ENCODE measurements at places on chromosomes 5 and 9.

- DNase-seq = no peak
These were observed 98.2 kb downstream of the RORB start for GRCh38 chr9:74595286-74595685.

DNA sequence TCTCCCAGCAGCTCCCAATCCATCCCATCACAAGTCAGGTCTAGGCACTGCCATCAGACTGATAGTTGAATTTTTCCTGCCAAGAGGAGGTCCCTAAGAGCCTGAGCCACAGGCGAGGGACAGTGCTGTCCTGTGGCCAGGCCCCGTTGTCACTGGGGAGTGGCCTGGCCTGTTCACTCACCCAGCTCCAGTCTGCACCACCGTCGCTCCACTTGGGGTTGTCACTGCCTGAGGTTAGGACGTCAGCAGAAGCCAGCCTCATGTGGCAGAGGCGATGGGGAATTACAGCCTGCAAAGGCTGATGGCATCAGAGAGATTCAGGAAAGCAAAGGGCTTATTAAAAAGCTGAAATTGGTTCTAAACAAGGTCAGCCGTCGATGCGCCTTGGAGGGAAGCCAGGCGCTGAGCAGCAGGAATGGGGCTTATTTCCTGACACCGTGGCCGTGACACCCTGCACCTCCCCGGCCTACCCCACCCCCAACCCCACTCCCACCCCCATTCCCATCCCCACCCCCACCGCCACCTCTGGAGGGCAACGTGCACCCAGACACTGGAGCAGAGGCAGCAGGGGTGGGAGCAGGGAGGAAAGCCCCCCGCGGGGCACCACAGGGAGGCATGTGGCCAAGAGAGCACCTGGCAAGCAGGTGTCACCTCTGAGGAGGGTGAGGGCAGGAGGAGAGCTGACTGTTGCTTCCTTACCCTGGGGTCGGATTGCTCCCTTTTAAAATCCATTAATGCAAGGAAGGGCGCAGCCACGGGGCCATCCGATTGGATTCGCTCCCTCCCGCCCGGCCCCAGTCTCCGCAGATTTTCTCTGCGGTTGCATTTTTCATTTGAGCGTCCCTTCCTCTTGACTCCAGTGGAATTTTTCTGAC lies 3.1 kb upstream of the DBH start:
- no peak for DNase-seq

- no peak for DNase-seq
These were observed 15.6 kb downstream of the FOXI1 start for GRCh38 chr5:170121321-170121720.

GRCh38 chr9:76366275-76366674 lies 28.0 kb downstream of the RFK start:
- no peak for DNase-seq

DNA sequence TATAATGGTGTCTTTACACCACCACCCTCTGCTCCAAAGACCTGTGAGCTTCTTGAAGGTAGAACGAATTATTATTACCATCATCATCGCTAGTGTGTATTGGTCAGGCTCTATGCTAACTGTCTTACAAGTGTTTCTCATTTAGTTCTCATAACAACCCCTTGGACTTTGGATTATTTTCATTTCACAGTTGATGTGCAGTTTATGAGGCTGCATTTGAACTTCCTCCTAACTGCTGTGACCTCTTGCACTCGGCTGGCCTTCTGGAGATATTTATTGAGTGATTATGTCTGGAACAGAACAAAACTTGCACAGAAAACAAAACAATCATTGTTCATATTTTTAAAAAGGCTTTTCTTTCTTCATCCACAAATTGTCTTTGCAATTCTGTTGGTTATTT lies 306.3 kb upstream of the SGCD start:
- no peak for DNase-seq

DNA sequence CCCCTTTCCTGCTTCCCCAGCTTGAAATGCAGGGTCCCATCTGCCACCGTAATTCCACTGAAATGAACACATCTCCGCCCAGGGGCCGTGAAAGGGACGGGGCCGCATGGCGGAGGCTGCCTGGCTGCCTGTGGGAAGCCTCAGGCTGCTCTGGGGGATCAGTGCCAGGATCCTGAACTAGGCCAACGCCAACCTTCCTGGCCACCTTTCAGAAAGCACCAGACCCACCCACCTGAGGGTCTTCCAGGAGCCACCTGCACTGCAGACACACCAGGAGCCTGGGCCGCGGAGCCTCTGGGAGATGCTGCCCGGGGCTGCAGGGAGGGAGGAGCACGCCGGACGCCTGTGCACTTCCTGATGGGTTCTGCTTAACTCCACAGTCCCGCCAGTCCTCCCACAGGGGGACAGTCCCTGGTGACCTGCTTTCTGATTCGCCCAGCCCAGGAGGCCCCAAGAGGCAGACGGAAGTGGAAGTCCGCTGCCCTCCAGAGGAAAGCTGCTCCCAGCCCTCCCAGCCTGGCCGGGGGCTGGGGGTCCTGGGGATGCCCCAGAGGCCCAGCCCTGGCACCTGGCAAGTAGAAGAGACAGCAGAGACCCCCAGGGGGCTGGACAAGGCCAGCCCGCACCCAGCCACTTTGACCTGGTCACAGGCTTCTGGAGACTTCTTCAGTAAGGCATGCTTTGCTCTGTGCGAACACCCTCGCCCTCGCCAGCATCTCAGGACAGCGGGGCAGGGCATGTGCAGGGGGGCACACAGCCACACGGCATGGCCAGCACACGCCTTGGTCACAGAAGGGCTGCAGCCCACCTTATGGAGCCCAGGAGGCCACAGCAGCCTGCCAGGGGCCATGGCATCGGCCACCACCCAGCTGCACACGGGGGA lies at the start of gene CARD9:
TSS of gene CARD9 (minus strand) at position 370 of the 883 bp plus-strand sequence. CDS start 1,591 bp downstream, outside the sequence.
- DNase-seq = peak; percentile 90

DNA sequence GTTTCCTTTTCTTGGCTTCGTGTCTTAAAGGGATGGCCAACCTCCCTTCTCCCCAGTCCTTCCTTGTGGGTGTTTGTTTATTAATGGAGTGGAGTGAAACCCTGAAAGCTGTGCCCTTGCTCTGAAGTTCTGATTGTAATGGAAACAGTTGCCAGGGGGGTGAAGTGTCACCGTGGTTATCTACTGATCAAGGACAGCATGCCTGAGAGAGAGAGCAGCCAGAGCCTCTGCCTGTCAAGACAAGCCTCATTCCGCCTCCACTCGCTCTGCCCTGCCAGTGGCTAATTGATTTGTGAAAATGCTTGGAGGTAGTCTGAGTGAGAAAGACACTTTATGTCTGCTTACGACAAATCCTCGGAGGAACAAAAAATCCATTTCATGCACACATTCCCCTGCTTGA lies 143.7 kb upstream of the SLC30A5 start:
- DNase-seq = no peak

GRCh38 chr5:179148703-179149170 lies 88.6 kb downstream of the ZNF354C start:
- no peak for DNase-seq

DNA sequence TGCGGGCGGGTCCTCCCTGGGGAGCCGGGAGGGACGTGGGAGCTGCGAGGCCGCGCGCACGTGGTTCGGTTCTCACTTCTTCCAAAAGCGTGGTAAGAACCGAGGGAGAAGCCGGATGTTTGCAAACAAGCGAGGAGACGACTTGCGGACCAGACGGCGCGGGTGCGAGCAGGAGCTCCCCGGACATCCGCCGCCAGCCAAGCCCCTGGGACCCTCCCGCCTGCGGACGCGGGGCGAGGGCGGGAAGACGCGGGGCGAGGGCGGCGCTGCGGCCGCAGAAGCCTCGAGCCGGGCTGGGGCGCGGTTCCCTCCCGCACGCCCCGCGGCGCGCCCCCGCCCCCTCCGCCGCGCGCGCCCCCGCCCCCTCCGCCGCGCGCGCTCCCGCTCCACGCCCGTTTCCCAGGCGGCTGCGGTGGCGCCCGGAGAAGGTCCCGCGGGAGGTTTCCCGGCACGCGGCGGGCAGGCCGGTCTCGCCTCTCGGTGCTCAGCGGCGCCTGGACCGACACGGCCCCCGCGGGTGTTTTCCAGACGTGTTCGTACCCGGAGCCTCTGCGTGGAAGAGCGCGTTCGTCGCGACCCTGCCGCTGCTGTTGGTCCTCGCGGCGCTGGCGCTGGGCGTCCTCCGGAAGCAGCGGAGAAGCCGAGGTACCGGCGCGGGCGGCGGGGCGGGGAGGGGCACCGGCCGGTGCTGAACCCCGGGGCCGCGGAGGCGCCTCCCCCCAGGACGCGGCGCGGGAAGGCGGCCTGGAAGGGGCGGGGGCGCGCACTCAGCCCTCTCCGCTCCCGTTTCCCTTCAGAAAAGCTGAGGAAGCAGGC lies 12.8 kb downstream of the BTNL9 start:
- DNase-seq = no peak

DNA sequence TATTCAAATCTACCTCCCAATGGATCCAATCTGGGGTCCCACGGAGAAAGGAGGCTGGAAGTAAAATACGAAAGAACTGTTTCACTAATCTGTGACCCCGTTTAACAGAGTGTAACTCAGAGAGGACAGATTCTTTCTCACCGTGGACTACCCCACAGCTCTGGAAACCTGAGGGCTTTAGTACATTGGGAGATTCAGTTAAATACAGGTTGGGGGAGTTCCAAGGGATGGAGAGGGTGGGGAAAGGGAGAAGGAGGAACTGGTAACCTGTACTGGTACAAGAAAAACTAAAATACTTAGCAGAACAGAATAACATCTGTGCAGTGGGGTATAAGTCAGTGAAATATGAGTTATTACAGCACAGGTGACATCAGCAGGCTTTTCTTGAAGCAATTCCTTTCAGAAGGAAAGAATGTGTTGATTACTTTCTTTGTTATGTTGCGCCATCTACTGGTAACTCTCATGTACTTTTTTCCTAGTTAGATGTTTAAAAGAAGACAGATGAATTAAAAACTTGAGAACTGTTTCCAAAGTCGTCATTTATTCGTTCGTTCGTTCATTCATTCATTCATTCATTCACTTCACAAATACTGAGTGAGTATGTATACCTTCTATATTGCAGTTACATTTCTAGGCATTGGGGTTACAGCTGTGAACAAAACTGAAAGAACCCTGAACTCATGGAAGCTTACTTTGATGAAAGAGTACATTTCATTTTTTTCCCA lies 30.0 kb upstream of the STOM start:
- peak; percentile 44 for DNase-seq

DNA sequence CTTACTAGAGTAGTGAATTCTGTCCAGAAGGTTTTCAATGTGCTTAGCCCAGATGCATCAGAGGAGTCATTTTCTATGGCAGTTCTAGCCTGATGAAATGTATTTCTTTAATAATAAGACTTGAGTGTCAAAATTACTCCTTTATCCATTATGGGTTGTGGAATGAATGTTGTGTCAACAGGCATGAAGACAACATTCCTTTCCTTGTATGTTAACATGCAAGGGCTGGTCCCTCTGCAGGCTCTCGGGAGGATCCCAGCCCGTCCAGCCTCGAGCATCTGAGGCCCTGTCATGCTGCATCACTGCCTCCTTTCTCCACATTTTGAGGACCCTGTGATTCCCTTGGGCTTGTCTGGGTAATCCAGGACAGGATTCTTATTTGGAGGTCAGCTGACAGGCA lies 42.9 kb upstream of the FAM120AOS start:
- no peak for DNase-seq

GRCh38 chr5:173733021-173733420 lies 116.6 kb upstream of the BOD1 start:
- DNase-seq = no peak

DNA sequence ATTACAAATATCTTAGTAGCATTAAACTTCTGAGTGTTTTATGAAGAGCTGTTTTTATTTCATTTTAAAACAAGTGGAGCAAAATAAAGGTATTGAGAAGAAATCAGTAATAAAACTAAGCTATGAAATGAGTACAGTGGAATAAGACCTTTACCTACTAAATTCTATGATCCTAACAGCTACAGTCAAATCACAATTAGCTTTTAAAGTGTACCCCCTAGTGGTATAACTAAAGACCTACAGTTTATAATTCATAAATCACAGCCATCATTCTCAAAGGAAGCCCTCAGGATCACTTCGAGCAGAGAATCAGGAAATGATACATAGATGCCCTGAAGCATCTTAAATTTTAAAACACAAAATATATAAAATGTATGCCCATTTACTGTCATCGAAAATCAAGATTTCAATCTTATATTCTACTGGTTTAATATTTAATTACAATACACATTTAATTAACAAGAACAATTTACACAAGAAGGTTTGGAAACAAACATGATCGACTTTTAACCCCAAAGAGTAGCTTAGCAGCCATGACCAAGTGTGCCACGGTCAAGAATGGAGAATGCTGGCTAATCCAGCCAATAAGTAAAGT lies 12.3 kb downstream of the CCNH start:
- DNase-seq = no peak

DNA sequence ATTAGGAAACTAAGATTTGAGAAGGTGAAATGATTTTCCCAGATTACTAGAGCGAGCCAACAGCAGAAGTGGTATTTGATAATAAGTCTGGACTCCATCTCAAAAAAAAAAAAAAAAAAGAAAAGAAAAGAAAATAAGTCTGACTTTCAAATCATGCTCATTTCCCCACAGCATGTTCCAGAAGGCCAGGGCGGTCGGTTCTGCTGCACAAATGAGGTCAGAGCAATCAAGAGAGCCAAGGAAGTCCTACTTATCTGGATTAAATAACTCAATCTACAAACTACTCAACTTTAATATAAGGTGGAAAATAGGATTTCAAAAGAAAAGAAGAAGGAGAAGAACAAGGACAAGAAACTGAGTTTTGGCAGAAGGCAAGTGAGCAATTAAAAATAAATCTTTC lies 130.4 kb upstream of the RASA1 start:
- DNase-seq = no peak

DNA sequence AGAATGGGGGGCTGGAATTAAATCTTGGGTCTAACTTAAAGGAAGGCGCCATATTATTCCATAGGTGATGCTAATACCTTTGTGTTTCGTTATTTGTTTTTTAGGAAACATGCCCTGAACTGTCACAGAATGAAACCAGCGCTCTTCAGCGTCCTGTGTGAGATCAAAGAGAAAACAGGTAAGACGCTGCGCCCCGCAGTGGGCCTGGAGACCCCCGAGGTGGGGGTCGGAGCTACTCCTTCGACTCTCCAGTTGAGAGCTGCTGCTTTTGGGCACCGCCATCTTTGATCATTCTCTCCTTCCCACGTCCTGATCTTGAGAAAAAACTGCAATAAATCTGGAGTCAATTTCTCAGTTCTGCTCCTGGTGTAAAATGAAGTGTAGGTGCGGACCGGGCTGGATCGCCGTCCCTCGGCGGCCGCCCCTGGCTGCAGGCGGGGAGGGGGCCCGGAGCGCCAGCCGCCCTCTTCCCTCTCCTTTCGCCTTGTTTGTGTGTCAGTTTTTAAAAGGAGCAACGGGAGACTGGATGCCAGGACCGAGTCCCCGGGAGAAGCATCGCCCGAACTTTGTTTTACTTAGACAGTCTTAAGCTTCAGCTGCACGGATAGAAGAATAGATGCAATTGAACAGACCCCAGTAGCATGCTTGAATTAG lies 1.4 kb downstream of the PBX3 start:
- DNase-seq = no peak

- no peak for DNase-seq
These were observed 9.3 kb downstream of the NINJ1 start for GRCh38 chr9:93124793-93125192.

- no peak for DNase-seq
These were observed 5.9 kb downstream of the EMB start for GRCh38 chr5:50435168-50435567.

DNA sequence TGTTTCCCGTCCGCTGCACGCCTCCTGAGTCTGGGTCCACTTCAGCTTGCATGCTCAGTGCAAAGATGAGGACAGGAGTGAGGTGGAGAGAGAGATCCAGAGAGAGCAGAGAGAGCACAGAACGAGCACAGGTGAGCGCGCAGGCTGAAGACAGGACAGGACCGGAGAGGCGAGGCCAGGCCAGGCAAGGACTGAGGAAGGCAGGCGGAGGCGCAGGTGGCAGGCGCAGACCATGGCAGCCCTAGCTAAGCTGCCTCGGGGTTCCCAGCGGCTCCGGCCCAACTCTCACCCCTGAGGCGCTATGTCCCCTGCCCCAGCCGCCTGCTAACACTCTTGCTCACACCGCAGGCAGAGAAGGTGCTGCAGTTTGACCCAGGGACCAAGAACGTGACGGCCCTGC lies 9.7 kb downstream of the GRIN1 start:
- DNase-seq = no peak

All from HL-60 (cell line).